ENCODE measurements at places on chromosomes 12 and 14.

GRCh38 chr12:47024463-47024862 is 55.0 kb upstream of the PCED1B start:
- DNase-seq, result no peak

GRCh38 chr14:91482263-91483013 is 27.7 kb downstream of the PPP4R3A start:
- DNase-seq, result peak; percentile 69

GRCh38 chr14:61644834-61645233 is 50.5 kb upstream of the HIF1A start:
- DNase-seq, result no peak

DNA sequence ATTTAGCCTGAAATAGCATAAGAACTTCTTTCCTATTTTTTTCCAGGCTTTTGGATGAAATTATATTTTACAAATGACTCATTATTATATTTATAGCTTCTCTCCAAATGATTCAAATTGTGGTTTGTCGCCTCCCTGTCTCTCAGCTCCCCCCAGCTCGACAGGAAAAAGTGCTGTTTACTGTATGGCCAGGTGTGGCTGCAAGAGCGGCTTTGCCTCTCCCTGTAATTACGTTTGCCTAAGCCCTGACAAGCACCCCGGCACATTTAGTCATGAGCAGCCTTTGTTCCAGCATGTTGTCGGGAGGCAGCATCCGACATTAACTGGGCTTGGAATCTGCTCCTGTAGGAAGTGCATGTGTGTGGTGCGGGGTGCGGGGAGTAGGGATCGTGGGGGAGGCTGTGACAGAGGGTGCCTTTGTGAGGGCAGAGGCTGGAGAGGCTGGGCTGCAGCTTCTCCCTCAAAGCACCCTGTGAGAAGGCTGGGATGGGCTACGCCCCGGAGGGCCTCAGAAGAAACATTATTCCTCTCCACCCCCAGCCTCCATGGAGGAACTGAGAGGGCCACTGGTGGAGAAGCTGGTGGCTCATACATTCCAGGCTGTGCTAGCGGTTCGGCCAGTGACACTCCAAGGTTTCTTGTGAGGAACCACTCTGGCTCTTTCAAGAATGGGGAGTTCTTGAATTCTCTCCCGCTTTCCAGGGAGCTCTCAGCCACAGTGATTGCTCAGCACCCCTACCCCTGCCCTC is 42.1 kb upstream of the CTDSP2 start:
- no peak for DNase-seq

DNA sequence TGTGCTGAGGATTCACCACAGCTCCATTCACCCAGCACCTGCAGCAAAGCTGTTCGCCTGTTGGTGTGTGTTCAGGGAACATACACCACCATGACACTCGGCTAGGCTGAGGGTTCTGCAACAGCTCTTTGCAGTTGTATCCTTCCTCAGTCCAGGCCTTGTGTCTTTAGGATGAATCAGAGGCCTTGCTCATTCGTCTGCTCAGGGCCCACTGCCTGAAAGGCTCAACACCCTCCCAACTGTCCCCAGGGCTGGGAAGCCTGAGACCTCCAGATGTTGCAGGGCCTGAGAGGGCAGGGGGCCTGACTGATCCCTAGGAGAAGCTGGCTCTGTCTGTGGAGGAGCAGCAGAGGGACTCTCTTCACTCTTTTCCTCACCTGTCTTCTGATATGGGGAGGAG is 11.2 kb downstream of the ZDHHC22 start:
- DNase-seq, result no peak

DNA sequence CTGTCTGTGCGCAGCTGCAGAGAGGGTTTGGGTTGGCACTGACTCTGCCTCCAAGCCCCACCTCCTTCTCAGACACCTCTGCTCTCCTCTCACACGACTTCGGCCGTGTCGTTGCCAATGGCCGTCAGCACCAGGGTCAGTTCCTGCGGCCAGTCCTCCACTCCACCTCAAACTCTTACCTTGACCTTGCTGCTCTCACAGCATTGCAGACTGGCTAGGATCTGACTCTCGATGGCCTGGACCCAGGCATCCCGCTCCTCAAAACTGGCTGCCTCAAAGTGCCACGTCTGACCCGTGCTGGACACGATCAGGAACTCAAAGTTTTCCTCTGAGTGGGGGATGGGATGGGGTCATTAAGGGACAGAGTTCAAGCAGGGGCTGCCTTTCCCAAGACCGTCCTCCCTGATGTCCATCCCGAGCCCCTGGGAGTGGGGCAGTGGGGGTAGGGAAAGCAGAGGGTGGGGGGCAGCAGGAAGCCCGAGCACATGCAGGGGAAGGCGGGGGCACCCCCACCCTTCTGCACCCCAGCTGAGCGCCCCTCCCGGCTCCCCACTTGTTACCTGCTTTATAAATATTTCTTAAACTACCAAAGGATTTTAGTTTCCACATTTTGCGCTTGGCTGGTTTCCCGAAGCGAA is 10.7 kb downstream of the AGAP2 start:
- no peak for DNase-seq

GRCh38 chr12:123760267-123760938 is 1.7 kb upstream of the DNAH10 start:
- no peak for DNase-seq

- no peak for DNase-seq
Observed at GRCh38 chr12:70468741-70469140, 102.7 kb downstream of the KCNMB4 start.

GRCh38 chr12:121499929-121500793 is 80.7 kb downstream of the KDM2B start:
- peak; percentile 75 for DNase-seq

- DNase-seq, result no peak
Observed at GRCh38 chr12:114168061-114168460, 201.9 kb upstream of the RBM19 start.

- no peak for DNase-seq
Observed at GRCh38 chr14:71238835-71239234, 331.6 kb downstream of the PCNX1 start.

DNA sequence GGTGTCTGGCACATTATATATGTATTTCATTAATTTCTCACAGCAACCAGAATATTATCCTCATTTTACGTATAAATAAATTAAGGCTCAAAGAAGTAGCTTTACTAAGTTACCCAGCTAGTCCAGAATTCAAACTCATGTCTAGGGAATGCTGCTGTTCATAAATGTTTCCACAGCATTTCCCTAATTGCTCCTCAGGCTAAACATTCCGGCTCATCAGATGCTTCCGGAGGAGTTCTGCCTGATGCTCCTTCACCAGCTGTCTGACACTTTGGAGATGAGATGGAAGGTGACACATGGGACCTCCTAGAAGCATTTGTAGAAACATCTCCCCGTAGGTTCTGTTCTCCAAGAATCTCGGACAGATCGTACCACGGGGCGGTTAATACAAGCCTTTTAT is 12.1 kb downstream of the KRT85 start:
- no peak for DNase-seq

GRCh38 chr12:53611304-53611703 is 14.9 kb downstream of the ATF7 start:
- DNase-seq, result no peak

Measured in right lung (tissue), 10 donors.